ENCODE measurements at places on chromosomes 3 and 15.

DNA sequence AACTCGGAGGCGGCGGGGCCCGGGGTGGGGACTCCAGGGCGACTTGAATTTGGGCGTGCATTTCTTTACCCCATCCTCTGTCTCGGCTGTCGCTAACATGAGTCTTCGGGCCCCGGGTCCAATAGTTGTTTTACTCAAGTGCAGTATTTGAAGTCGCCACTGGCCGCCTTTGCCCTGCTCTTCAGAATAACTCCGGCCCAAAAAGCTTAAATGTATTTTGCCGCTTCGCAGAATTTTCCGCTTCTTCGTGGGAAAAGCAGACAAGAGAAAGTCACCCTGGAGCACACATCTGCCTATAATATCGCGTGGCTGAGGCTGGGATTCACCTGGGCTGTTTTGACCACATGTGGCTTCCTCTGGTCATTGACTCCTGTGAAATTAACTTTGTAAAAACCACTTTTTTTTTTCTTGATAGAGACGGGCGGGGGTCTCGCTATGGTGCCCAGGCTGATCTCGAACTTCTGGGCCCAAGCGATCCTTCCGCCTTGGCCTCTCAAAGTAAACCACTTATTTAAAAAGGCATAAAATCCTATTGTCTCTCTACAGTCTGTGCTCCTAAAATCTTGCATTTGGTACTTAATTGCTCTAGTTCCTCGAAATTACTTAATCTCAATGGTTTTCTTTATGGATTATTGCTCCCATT lies 676 bp downstream of the CNOT10 start:
- H3K4me3 ChIP-seq: peak overlapping the region; percentile 75
- DNase-seq: no peak
- no peaks in the 10 kb centered on the region for H3K36me3 ChIP-seq
- no peaks in the 10 kb centered on the region for H3K27me3 ChIP-seq
- H3K27ac ChIP-seq: peak overlapping the region; percentile 89

GRCh38 chr15:66138892-66139590 lies 114.5 kb downstream of the MEGF11 start:
- H3K36me3 ChIP-seq: no peaks in the 10 kb centered on the region
- no peak for DNase-seq
- H3K4me3 ChIP-seq: no peak overlapping the region

DNA sequence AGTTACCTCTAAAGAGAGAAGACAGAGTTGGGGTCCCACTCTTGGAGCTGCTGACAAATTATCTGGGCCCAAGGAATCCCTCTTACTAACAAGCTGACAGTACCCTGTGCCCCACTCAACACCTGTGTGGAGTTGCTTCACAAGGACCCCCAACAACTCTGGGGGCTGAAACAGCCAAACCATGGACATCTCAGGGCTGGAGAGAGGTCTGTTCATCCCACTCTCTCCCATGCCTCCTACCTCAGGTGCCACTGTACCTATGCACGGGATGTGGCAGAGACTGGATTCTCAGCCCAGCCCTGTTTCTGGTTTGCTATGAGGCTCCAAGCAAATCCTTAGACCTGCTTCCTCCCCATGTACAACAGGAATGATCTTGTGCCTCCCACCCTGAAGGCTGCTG lies 101.7 kb downstream of the ETFA start:
- H3K27ac ChIP-seq: no peak overlapping the region
- no peak for DNase-seq
- peaks cover 3% of the 10 kb centered on the region for H3K36me3 ChIP-seq

- H3K36me3 ChIP-seq: no peaks in the 10 kb centered on the region
- H3K27me3 ChIP-seq: no peaks in the 10 kb centered on the region
- H3K4me1 ChIP-seq: no peaks in the 10 kb centered on the region
- H3K4me3 ChIP-seq: no peak overlapping the region
Measured at GRCh38 chr3:116111765-116112164, 333.5 kb downstream of the LSAMP start.

DNA sequence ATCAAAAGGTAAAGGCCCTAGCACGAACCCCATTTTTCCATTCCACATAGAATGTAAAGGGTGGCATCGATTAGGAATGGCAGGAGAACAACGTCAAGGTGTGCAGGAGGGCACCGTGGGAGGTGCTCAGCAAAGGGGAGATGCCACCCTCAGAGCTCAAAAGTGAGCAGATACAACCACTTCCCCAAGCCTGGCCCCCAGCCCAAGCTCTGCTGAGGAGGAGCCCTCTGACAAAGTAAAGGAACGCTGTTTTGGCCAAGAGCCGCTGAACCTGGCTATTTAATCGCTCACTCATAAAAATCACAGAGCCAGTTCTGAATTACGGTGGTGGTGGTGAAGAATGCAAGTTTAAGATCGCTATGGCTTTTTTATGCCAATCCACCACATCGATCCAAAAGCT lies 12.4 kb downstream of the GNB5 start:
- peak overlapping the region; percentile 95 for H3K4me3 ChIP-seq
- DNase-seq: no peak
- no peaks in the 10 kb centered on the region for H3K27me3 ChIP-seq
- H3K4me1 ChIP-seq: no peaks in the 10 kb centered on the region
- no peaks in the 10 kb centered on the region for H3K36me3 ChIP-seq

GRCh38 chr15:64701482-64702184 lies 73.8 kb downstream of the RBPMS2 start:
- H3K36me3 ChIP-seq: no peaks in the 10 kb centered on the region
- DNase-seq: no peak
- no peaks in the 10 kb centered on the region for H3K27me3 ChIP-seq
- peaks cover 10% of the 10 kb centered on the region for H3K4me1 ChIP-seq
- peak overlapping the region; percentile 74 for H3K4me3 ChIP-seq

- no peak overlapping the region for H3K27ac ChIP-seq
- no peaks in the 10 kb centered on the region for H3K36me3 ChIP-seq
- H3K4me3 ChIP-seq: no peak overlapping the region
- DNase-seq: no peak
- H3K4me1 ChIP-seq: no peaks in the 10 kb centered on the region
- H3K27me3 ChIP-seq: no peaks in the 10 kb centered on the region
Measured at GRCh38 chr3:157442729-157443128, 6.1 kb downstream of the PTX3 start.

- no peaks in the 10 kb centered on the region for H3K27me3 ChIP-seq
- H3K27ac ChIP-seq: no peak overlapping the region
- DNase-seq: no peak
- no peaks in the 10 kb centered on the region for H3K4me1 ChIP-seq
- H3K36me3 ChIP-seq: no peaks in the 10 kb centered on the region
Measured at GRCh38 chr3:89889386-89889785, 782.0 kb downstream of the EPHA3 start.

GRCh38 chr15:77426871-77427270 lies 6.2 kb downstream of the HMG20A start:
- H3K27ac ChIP-seq: no peak overlapping the region
- no peaks in the 10 kb centered on the region for H3K36me3 ChIP-seq
- H3K4me1 ChIP-seq: no peaks in the 10 kb centered on the region
- H3K27me3 ChIP-seq: no peaks in the 10 kb centered on the region

GRCh38 chr15:41779662-41780157 lies 5.4 kb downstream of the MAPKBP1 start:
- H3K4me1 ChIP-seq: peaks cover 23% of the 10 kb centered on the region
- no peak for DNase-seq
- no peaks in the 10 kb centered on the region for H3K36me3 ChIP-seq

DNA sequence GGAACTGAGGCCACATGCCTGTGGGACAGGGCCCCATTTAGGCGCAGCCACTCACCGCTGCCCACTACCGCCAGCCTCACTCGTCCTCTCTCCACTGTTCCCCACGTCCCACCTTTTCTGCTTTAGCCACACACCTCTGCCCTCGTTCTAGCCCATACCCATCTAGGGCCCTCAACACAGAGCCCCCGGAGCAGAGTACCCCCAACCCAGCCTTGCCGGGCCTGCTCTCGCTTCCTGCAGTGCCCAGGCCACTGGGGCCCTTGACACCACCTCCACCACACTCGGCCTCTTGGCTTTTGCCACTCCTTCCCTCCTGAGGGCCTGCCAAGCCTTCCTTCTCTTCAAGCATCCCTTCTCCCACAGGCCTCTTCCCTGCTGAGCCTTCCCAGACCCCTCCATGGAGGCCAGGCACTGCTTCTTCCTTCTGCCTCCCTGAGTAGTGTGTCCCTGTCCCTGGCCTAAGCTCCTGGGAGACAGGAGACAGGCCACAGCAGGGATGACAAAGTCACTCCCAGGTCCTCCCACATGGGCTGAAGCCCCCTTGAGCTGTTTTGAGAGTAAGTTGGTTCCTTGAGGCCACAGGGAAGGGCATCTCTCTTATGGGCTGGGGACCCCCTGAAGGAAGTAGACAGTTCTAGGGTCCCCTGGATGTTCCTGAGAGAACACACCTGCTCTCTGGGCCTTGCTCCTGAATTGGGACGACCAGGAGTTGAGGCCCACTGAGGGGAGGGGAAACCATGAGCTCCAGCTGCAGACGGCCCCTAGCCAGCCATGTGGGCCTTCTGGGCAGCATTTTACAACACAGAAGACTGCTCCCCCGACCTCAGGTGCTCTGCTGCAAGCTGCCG lies 4.4 kb downstream of the PRSS50 start:
- H3K4me1 ChIP-seq: no peaks in the 10 kb centered on the region
- no peaks in the 10 kb centered on the region for H3K27me3 ChIP-seq
- peak; percentile 43 for DNase-seq
- no peak overlapping the region for H3K4me3 ChIP-seq
- H3K36me3 ChIP-seq: no peaks in the 10 kb centered on the region

GRCh38 chr3:124584552-124585391 lies 145.5 kb upstream of the UMPS start:
- H3K27me3 ChIP-seq: no peaks in the 10 kb centered on the region
- peak overlapping the region; percentile 67 for H3K27ac ChIP-seq
- peaks cover 15% of the 10 kb centered on the region for H3K4me1 ChIP-seq
- H3K4me3 ChIP-seq: peak overlapping the region; percentile 65
- DNase-seq: peak; percentile 89
